ENCODE measurements at places on chromosomes 16 and 17.

DNA sequence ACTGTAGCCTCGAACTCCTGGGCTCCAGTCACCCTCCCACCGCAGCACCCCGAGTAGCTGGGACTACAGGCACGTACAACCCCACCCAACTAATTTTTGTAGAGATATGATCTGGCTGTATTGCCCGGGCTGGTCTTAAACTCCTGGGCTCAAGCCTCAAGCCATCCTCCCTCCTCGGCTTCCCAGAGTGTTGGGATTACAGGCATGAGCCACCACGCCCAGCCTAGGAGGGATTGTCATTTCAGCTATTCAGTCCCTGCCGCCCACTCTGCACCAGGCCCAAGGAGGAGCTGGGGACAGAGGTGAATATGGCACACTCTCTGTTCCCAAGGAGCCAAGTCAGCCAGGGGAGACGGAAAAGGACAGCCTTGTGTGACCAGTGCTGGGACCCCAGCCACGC is 256.2 kb downstream of the PARN start:
- DNase-seq, result no peak

DNA sequence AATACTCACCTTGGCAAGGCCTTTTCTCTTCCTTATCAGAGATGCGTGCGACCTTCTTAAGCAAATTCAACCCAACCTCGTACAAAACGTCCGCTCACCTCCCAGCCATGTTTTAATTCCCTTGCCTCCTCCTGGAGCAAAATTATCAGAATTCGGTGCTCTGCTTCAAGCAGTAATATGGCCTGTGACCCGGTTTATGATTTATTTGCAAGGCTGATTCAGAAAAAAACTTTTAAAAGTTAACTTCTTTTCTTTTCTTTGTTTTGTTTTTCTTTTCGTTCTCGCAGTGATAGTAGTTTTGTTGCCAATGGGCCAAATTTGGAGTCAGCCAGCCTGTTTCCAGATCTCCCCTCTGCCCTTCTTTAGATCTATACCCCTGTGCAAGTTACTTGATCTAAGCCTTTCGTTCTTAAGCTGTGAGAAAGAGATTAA is at the start of gene PHLPP2:
Gene PHLPP2, minus strand, starts transcription at position 382 of the 432 bp plus-strand sequence. CDS start 9,906 bp downstream, outside the sequence.
- no peak for DNase-seq

GRCh38 chr17:21379080-21379711 is 3.0 kb downstream of the KCNJ12 start:
- no peak for DNase-seq

- DNase-seq, result no peak
Measured at GRCh38 chr17:980406-981291, 1.1 kb upstream of the NXN start.

GRCh38 chr17:7742729-7743128 is 25.2 kb downstream of the DNAH2 start:
- DNase-seq, result no peak

- DNase-seq, result no peak
Measured at GRCh38 chr16:71781741-71782140, 26.9 kb downstream of the AP1G1 start.

DNA sequence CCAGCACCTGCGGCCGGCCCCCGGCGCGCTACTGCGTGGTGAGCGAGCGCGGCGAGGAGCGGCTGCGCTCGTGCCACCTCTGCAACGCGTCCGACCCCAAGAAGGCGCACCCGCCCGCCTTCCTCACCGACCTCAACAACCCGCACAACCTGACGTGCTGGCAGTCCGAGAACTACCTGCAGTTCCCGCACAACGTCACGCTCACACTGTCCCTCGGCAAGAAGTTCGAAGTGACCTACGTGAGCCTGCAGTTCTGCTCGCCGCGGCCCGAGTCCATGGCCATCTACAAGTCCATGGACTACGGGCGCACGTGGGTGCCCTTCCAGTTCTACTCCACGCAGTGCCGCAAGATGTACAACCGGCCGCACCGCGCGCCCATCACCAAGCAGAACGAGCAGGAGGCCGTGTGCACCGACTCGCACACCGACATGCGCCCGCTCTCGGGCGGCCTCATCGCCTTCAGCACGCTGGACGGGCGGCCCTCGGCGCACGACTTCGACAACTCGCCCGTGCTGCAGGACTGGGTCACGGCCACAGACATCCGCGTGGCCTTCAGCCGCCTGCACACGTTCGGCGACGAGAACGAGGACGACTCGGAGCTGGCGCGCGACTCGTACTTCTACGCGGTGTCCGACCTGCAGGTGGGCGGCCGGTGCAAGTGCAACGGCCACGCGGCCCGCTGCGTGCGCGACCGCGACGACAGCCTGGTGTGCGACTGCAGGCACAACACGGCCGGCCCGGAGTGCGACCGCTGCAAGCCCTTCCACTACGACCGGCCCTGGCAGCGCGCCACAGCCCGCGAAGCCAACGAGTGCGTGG is 1.5 kb downstream of the NTN1 start:
- DNase-seq, result no peak

DNA sequence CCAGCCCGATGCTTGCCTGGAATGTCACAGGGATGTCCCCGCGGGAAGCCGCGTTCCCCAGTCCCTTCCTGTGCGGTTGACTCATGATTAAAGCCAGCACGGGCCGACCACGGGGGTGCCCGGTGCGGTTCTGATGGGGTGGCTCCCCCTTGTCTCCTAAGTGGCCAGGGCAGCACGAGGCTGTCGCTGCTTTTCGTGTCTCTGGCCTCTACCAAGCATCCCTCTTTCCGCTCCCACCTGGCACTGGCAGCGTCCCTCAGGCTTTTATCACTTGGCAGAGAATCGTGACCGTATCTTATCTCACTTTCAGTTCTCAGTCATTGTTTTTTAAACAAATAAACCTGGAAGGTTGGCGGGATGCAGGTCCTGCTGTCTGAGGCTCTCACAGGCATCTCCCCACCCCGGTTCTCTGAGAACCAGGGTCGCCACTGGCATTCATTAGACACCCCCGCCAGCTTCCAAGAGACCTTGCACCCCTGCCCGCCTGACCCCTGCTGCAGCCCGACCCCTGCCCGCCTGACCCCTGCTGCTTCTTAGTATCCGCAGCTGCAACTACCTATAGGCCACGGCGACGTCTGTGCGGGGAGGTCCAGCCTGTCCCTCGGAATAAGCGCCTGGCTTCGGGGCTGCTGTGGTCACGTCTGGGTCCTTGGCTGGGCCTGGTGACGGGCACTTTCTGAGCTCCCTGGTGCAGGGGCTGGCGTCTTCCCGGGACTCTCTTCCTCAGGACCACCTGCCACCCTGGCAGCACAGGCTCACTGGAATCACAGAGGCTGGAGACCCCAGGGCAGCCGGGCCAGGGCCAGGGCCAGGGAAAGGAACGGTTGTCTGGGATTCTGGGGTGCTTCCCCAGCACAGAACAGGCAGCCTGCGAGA is 7.5 kb downstream of the C1QTNF8 start:
- DNase-seq, result no peak

DNA sequence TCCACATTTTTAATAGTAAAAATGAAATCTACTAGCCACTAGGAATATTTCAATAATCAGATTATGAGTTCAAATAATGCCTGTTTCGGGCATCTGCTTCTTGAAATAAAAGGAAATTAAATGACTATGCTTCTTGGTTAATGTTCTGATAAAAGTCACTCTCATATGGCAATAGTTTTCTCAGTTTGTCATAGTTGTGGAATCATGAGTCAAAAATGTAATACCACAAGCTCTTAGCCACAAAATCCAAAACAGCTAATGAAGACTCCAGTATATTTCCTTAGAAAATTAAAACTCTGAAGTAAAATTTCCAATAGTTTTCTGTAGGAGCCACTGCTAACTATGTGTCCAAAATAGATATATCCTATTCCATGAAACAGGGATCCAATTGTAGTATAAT is 676.3 kb upstream of the CDH8 start:
- DNase-seq, result no peak

GRCh38 chr17:13002761-13003453 is 14.9 kb downstream of the ELAC2 start:
- peak; percentile 50 for DNase-seq

- no peak for DNase-seq
Measured at GRCh38 chr17:74702116-74702871, 10.4 kb downstream of the CD300LF start.

- DNase-seq, result peak; percentile 3
Measured at GRCh38 chr16:19757762-19758595, 39.9 kb downstream of the IQCK start.

- DNase-seq, result no peak
Measured at GRCh38 chr17:16943541-16944333, 28.2 kb downstream of the TNFRSF13B start.

DNA sequence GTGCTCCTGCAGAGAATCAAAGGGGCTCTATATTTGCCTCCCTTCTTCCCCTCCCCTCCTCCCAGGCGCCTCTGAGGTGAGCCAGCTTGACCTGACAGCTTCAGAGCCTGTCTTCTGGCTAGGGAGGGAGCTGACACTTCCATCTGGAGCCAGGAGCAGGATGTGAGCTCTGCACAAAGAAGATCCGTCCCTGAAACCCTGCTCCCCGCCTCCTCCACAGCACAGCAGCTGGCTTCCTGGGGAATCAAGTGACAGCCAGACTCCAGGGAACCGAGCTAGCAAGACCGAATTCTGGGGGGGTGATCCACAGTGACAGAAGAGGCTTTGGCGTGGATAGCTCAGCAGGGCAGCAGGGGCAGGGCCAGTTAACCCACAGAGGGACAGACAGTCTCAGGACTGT is 37.2 kb downstream of the CCDC182 start:
- peak; percentile 36 for DNase-seq

DNA sequence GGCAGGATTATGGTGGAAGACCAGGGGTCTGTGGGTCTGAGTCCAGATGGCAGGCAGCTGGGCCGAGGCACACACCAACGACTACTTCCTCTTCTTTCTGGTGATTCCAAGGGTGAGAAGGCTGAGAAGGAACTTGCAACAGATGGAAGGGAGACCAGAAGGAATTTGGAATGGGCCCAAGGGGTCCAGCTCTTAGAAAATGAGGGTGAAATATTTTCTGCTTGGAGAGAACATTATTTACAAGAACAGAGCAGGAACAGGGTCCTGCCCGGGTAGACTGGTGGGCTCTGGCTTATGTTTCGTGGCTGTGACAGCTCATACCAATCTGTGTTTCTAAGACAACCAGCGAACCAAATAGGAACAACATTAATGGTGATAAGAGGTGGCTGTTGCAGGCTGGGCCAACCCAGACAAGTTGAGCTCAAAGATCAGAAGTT is 36.6 kb downstream of the CCDC42 start:
- DNase-seq, result no peak

- DNase-seq, result no peak
Measured at GRCh38 chr17:38416840-38417209, 11.4 kb upstream of the ARHGAP23 start.

GRCh38 chr17:14197586-14197985 is 39.1 kb downstream of the CDRT15 start:
- DNase-seq, result no peak

DNA sequence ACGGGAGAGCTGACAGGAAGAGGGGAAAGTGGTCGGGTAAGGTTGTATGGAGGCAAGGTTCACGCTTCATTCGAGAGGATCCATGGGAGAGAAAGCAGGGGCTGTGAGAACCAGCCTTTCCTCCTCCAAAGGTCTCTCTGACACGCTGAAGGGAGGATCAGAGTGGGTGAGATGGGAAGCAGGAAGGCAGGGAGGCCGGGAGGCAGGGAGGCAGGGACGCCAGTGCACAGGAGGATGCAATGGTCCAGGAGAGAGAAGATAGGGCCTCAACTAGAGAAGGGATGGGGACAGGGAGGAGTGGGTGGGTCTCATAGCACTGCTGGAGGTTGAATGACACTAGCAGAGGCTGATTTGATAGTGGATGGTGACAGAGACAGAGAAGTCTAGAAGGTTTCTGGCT is 54.1 kb downstream of the PIMREG start:
- DNase-seq, result no peak

DNA sequence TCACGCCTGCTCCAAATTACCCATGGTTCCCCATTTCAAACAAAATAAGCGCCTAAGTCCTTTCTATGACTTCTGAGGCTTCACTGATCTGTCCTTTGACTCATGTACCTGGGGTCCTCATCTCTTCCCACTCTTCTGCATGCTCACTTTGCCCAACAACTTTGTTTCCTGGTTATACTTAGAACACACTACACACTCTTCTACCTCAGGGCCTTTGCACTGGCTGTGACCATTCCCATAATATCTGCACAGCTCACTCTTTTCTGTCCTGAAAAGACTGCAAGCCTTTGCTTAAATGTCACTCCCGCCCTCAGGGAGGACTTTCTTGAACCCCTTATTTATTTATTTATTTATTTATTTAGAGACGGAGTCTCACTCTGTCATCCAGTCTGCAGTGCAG is 14.1 kb downstream of the CDH1 start:
- no peak for DNase-seq

DNA sequence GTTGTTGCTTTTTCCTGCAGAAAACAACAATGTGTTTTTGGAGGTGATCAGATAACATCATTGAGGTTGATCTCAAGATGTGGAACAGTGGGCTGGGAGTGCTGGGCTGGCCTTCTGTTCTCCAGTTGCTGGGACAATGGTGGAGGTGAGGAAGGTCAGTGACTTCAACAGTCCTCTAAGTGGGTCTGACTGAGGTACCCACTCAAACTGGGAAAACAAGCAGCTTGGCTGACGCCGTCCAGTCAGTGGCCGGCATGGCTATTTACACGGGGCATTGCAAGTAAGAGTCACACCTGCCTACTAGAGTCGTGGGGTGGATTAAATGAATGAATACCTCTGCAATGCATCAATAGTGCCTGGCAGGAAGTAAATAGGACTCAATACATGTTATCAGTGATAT is 386.7 kb upstream of the ZFHX3 start:
- no peak for DNase-seq

DNA sequence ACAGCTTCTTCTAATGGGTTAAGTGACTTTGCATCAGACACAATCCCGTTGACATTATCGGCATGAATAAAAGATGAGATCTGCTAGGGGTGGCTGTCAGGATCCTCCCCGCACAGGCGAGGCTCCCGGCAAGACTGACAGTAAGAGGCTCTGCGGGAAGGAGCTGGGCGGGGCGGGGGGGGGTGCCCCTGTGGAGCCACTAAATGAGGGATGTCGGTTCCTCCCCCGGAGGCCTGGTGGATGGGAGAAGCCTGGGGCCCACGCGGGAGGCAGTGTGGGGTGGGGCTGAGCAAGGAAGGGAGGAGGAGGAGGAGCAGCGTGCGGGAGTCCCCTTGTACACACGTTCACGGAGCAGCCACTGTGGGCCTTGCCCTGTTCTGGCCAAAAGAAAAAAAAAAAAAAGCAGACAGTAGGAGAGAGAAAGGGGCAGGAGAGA is 190.9 kb upstream of the GSE1 start:
- no peak for DNase-seq

- no peak for DNase-seq
Measured at GRCh38 chr16:3171855-3172593, 16.0 kb upstream of the OR1F1 start.

DNA sequence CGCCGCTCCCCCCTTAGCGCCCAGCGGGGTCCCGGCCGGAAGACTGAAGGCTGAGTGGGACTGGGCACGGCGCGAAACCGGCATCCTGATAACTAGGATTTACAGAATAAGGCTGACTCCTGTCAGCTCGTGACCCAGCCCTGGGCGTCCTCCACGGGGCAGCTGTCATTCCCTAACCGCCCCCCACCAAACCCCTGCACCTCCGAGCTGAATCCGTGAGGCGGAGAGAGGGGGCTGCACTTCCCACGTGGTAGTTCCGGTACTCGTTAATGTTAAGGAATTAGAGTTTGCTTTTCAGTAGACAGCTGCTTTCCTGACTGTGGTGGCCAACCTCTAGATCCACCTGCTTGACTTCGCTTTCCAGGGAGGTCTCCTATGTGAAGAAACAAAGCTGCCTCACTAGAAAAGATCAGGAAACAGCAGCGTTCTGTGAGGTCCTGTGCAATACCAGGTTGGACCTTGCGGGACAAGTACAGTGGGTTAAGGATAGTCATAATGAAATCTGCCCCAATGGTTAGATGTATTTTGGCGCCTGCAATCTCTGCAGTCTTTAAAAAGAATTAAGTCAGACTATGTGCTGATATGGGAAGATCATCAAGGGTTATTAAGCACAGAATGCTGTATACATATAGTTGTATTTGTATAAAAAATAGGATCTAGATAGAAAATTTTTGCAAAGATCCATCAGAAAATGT is 1.1 kb upstream of the WBP2 start:
- no peak for DNase-seq

Measured in hypothalamus (tissue), 51 donors.